ENCODE measurements at places on chromosomes 7 and 10.

- DNase-seq = no peak
These were observed 630.4 kb upstream of the FOXK1 start for GRCh38 chr7:4051696-4052095.

DNA sequence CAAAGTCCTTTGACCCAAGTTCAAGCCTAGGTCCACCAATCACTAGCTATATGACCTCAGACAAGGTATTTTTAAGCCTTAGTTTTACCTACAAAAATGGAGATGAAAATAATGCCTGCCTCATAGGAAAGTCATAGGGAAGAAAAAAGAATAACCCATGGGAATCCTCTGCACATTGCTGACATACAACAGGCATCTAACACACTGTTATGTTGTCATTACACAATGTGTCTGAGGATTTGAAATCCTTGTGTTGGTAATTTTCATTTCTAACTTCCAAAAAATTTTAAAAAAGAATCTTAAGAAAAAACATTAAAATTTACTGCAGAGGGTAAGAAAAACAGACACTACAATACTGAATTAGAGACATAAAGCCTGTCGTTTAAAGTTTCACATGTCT is 5.7 kb downstream of the ANK3 start:
- DNase-seq = no peak

DNA sequence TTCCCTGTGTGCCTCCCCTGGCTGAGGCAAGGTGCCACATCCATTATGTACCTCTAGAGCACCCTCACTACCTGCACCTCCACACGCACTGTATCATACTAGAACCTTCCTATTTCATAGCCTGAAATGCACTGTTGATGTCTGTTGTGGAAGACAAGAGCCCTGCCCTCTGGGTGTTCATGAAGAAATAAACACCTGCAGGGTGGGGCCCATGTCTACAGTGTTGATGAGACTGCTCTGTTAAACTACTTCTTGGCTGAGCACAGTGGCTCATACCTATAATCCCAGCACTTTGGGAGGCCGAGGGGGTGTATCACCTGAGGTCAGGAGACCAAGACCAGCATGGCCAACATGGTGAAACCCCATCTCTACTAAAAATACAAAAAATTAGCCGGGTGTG is 14.0 kb downstream of the SORBS1 start:
- no peak for DNase-seq

DNA sequence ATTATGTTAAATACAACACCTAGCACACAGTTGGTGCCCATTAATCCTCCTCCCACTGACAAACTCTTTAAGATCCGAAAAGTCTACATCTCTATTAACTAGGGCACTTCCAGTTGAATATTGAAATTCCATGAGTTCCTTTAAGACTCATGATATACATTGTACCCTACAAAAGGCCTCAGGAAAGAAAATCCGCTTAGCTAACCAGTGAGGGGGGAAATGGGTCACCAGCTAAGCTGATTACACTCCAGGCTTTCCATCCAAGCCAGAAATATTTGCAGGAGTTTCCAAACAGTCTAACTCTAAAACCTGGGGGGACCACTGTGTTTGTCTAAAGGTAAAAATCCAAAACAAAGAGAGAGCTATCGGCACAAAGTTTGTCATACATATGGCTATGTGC is 1.3 kb upstream of the LRIT2 start:
- no peak for DNase-seq

DNA sequence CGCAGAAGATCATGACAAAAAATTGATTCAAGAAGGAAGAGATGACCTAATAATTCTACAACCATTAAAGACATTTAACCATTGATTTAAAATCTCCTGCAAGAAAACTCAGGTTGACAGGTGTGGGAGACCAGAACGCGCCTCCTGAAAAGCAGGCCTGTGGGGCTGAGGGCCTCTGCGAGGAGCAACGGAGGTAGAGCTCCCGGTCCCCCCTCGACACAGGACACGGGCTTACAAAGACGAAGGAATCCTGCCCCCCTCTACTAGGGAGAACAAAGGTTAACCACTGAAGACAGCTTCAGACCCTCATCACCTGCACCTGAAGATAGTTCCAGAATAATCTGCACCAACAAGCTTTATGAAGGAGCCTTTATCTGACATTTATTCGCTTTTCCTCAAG is 55.9 kb upstream of the INPP5A start:
- DNase-seq = no peak

GRCh38 chr10:110487411-110488331 is 10.0 kb upstream of the DUSP5 start:
- no peak for DNase-seq

DNA sequence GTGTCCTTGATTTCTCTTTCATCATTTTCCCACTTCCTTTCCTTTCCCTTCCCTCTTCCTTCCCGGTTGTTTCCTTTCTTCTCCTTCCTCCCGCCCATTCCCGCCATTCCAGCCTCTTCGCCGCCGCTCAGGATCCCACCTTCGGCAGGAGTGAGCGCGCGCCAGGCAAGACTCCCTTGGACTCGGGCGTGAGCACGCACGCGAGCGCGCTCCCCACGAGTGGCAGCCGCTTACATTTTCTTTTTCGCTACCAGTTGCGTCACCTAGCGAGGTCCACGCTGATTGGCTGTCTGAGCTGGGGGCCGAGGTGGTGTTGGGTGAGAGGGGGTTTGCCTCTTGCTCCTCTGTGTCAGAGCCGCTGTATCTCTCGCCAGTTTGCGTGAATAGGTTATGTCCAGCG is 11.8 kb downstream of the ZAN start:
- no peak for DNase-seq

DNA sequence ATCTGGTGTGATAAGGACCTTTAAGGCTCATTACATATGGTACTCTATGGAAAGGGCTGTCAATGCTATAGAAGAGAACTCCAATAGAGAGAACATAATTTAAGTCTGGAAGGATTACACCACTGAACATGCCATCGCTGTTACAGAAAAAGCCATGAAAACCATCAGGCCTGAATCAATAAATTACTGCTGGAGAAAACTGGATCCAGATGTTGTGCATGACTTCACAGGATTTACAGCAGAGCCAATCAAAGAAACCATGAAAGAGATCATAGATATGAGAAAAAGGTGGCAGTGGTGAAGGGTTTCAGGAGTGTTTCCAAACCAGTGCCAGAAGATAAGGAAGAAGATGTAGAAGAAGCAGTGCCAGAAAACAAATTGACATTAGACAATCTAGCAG is 18.9 kb upstream of the GPR22 start:
- no peak for DNase-seq

Measured in GF-D8 (cell line).